Activated CD8-positive, alpha-beta memory T cell treated with anti-CD3 and anti-CD28 coated beads for 24 hours (primary cell): ENCODE measurements at places on chromosomes 2 and 18.

- no peak for DNase-seq
Measured at GRCh38 chr2:72263043-72263775, 115.5 kb upstream of the CYP26B1 start.

DNA sequence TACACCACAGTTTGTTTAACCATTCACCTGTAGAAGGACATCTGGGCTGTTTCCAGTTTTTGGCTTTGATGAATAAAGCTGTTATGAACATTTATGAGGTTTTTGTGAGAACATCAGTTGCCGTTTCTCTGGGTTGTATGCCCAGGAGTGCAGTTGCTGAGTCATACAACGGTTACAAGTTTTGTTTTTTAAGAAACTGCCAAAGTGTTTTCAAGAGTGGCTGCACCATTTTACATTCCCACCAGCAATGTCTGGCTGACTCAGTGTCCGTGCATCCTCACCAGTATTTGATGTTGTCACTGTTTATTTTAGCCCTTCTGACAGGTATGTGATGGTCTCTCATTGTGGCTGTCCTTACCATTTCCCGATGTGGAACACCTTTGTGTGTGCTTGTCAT lies 48.0 kb upstream of the GPR17 start:
- DNase-seq = no peak

GRCh38 chr18:22452226-22452668 lies 34.5 kb upstream of the CTAGE1 start:
- no peak for DNase-seq

DNA sequence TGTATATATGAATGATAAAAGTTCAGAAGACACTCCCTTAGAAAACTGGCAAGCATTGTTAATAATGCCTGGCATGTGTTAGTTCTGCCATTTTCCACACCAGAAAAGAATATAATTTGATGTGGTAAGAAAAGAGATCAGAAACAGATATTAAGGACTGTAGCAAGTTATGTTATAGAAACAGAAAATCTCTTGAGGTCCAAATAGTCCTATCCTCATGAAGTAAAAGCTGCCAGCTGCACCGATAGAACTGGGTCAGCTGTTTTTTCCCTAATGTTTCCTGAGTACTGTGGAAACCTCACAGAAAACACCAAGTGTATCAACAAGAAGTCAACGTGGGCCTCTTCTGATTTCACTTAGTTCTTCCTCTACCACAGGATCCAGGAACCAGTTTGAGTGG lies 56.9 kb upstream of the SDC1 start:
- no peak for DNase-seq

DNA sequence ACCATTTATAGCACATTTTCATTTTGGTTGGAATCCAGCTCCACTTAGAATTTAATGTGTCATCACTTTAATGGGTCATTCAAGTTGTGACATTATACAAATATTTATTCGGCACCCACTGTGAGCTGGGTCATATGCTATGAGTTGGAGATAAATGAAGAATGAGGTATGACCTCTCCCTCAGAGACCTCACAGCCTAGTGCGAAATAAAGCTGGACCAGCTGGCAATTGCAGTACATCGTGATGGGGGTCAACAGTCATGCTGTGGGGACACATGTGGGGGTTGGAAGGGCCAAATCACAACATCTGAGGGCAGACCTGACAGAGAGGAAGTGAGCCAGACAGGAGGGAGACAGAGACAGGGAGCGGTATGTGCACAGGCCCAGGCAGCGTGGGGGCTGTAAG lies 175.4 kb downstream of the MAIP1 start:
- DNase-seq = no peak

DNA sequence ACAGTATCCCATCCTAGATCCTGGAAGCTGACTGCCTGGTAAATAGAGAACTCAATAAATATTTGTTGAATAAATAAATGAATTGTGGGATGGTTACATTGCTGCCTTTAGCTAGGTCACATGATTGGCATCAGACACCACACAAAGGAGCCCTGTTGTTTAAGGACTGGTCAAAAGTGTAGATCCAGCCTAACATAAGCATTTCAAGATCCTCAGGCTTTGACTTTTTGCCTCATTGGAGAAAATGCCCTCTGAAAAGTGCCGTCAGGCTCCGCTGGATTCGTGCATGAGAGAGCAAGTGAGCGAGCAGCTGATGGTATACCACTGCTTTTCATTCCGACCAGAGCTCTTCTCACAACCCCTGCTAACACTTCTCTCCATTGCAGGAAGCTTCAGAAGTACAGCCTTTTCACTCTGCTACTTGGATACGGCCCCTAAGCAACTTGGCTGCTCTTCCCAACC lies 1.3 kb upstream of the ZNF24 start:
- DNase-seq = no peak

DNA sequence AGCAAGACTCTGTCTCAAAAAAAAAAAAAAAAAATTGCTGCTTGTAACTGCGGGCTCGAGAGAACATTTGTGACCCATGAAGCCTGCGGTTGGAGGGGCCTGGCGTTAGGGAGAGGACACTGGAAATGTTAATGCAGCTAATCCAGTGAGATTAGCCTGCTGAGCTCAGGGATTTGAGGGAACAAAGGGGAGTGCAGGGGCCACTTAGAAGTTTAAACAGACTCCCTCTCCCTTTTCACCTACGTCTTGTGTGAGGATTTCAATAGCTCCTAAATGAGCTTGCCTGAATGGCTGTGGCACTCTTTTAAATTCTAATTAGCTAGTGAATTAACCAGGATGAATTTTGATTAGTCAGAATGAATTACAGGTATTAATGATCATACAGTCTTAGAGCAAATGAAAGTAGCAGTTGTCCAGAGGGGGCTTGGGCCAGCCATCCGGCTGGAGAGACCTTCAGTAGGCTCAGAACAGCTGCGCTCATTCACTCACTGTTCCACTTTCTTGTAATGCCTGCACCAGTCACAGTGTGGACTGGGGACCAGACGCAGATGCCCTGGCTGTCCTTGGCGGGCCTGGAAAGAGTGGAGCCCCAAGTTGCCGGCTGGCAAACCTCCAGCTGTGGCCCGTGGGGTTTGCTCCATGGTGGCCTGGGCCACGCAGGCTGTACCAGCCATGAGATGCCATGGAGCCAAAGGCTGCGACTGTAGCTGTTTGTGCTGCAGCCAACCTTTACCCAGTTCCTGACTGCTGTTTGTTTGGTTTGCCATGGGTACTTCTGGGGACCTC lies 20.8 kb downstream of the LDLRAD4 start:
- peak; percentile 35 for DNase-seq

GRCh38 chr2:38293152-38293865 lies 83.8 kb downstream of the ATL2 start:
- no peak for DNase-seq

- no peak for DNase-seq
Measured at GRCh38 chr18:77020561-77020960, 112.0 kb downstream of the MBP start.
